ENCODE measurements at places on chromosomes 2 and 18. TPM values are rescaled to one million over a fixed set of nuclear protein-coding genes. Genes with fewer than 3 reads are reported as not detected.

HAAO gene
- total RNA-seq, result 0.98 TPM

STAT4 gene
- total RNA-seq, result 38.0 TPM

DAW1 gene
- total RNA-seq, result 0.24 TPM

SKOR2 gene
- total RNA-seq, result not detected

NDUFAF7 gene
- 29.8 TPM for total RNA-seq

FHL2 gene
- 2.2 TPM for total RNA-seq

ATG16L1 gene
- 24.5 TPM for total RNA-seq

KCNG2 gene
- total RNA-seq, result not detected

NRP2 gene
- total RNA-seq, result 0.91 TPM

DAPL1 gene
- total RNA-seq, result not detected

ZC3H6 gene
- total RNA-seq, result 2.1 TPM

GPR45 gene
- not detected for total RNA-seq

KCMF1 gene
- total RNA-seq, result 108 TPM

KLHL41 gene
- total RNA-seq, result not detected

KLHL30 gene
- not detected for total RNA-seq

EFR3B gene
- 0.24 TPM for total RNA-seq

LIPG gene
- not detected for total RNA-seq
